ENCODE measurements at places on chromosomes 11 and 22.

- no peak for DNase-seq
These were observed 65.0 kb upstream of the PTPRJ start for GRCh38 chr11:47915374-47915773.

DNA sequence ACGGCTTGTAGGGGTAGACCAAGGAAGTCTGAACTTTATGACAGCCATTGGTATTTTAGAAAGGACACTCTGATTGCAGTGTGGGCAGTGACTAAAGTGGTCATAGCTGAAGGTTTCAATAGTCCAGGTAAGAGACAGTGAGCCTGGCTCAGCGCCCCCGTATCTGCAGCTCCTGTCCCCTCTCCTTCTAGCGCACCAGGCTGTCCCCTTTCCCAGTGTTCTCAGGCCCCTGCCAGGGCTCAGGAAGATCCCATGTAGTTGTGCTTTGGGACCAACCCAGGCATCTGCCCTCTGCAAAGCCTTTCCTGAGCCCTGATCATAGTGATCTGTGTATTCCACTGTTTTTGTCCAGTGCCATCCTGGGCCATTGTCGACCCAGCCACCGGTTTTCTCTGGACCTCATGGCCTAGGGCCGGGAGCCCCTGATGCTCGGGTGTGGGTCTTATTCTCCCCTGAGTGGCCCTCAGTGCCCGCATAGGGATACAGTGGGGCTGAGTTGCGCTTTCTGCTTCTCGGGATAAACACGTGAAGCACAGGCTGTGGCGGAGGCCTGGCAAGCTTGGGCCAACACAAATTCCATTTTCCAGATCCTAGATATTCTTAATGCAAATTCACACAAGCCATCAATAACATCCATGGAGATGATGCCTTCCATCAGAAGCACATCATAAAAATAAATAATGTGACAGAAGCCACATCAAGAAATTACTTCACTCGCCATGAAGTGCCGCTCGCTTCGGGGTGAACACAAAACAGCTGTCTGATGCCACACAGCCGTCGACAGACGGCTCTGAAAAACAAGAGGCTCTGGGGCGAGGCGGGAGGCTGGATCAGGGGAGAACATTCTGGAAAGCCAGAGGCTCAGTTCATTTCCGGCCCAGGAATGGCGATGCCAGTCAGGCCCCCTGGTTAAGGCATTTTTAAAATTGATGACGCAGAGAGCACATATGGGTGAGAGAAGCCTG is 805.0 kb downstream of the TBC1D22A start:
- DNase-seq, result no peak

- no peak for DNase-seq
These were observed 88.5 kb upstream of the FIBIN start for GRCh38 chr11:26905368-26905767.

- DNase-seq, result no peak
These were observed 12.8 kb upstream of the MOB2 start for GRCh38 chr11:1499261-1499890.

DNA sequence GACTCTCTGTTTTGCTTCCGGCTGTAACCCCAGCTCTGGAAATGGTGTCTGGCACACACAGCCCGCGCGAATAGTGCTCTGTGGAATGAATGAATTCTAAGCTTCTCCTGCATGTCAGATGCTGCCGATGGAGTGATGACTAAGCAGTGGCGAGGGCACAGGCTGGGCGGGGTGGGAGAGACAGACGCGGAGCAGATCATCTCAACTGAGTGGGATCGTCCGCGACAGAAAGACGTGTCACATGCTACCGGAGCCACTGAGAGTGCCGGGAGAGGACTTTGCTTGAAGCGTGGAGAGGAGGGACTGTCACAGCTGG is 334.5 kb downstream of the CTTN start:
- no peak for DNase-seq

DNA sequence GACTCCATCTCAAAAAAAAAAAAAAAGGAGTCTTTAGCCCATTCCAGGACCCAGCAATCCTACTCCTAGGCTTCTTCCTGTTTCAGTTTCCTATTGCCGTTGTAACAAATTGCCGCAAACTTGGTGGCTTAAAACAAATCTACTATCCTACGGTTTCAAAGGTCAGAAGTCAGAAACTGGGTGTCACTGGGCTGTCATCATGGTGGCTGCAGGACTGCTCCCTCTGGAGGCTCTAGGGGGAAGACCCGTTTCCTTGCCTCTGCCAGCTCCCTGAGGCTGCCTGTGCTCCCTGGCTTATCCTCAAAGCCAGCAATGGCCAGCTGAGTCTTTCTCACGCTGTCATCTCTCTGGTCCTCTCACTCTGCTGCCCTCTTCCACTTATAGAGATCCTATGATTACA is 8.7 kb upstream of the DAGLA start:
- DNase-seq, result no peak

GRCh38 chr11:65077451-65077850 is 6.4 kb downstream of the CDCA5 start:
- no peak for DNase-seq

Data from stimulated activated CD8-positive, alpha-beta memory T cell treated with anti-CD3 and anti-CD28 coated beads, Interleukin-2, amount 100 ng/mL, for 1 hour (primary cell).